ENCODE measurements at places on chromosomes 3 and 15.

DNA sequence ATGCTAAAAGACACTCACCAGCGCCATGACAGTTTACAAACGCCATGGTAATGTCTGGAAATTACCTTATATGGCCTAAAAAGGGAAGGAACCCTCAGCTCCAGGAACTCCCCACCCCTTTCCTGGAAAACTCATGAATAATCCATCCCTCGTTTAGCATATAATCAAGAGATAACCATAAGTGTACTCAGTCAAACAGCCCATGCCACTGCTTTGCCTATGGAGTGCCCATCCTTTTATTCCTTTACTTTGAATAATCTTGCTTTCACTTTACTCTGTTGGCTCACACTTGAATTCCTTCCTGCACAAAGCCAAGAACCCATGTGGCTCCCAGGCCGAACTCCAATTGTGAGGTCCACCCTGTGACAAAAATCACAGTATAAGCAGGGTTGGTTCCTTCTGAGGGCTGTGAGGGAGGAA, 19.1 kb upstream of the FSTL1 start:
- no peak for DNase-seq

DNA sequence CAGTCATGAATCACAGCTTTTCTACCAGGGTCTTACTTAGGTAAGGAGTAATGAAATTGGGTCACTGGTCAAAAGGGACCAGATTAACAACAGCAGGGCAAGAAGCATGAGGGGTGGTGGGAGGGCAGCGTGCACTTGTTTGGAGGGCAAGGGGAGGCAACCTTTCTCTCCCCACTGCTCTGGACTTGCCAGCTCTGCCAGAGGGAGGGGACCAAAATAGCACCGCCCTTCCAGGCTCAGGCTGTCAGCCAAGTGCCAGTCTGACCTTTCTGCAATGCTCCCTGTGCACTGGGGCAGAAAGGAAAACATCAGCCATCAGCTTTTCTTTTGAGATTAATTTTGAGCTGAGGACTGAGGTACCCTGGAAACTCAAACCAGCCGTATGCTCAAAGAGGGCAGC, 4.5 kb upstream of the ULK3 start:
- no peak for DNase-seq

DNA sequence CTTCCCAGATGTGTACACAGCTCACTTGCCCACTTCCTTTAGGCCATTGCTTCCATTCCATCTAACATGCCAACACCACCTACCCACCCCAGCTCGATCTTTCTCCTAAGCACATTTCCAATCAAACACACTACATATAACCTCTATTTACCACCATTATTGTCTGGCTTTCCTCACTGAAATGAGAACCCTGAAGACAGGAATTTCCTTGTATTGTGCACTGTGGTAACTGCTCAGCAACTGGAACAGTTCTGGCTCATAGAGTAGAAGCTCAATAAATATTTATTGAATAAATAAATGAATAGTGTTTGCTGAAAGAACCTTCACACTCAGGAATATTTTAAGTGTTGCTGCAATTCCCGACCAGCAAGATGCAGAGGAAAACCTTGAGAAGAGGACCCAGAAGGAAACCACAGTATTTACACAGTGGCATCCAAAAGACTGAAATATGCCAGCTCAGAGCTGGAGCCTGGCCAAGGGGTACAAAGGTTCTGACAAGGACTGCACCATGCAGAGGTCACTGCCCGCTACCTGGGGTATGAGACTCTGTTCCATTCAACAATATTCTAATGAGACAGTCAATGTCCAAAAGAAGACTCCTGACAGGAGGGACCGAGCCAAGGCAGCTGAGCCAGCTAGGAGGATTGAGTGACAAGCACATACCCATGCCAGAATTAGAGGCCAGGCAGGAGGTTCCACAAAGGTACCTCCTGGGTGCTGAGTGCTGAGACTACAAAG, 168.8 kb downstream of the NUP210 start:
- no peak for DNase-seq

DNA sequence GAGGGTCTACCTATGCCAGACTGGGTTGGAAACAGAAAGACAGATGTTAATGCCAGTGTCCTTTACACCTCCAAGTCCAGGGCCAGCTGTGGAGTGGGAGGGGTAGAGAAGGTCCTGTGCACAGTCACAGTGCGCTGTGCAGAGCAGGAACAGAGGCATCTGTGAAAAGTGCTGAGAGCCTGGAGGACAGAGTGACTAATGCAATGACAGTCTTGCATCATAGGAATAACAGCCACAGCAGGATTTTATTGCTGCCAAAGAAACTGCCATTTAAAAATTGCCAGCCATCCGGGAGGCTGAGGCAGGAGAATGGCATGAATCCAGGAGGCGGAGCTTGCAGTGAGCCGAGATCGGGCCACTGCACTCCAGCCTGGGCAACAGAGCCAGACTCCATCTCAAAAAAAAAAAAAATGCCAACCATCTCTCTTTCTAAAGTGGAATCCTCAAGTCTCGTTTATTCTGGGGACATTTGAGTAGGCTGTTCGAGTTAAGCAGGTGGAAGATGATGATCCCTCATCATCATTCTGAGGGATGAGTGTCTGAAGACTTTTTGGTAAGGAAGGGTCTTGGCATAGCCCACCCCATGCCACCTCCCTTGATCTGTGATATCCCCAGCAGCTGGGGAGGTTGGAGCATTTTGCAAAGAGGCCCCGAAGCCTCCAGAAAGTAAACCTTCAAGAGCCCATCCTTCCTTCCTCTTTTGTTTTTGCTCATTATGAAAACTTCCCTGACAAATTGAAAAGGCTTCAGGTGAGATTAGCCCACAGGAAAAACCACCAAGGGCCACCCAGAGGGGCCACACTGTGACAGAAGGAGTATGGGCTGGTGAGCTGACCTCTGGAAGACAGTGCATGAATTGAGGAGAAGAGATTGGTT, 7.7 kb downstream of the CCR2 start:
- DNase-seq, result no peak

- no peak for DNase-seq
Measured at GRCh38 chr15:44812029-44812517, 75.7 kb downstream of the TRIM69 start.

GRCh38 chr3:13121553-13122001, 48.3 kb upstream of the IQSEC1 start:
- DNase-seq, result no peak

- DNase-seq, result no peak
Measured at GRCh38 chr3:49279376-49279775, 2.3 kb upstream of the C3orf62 start.

DNA sequence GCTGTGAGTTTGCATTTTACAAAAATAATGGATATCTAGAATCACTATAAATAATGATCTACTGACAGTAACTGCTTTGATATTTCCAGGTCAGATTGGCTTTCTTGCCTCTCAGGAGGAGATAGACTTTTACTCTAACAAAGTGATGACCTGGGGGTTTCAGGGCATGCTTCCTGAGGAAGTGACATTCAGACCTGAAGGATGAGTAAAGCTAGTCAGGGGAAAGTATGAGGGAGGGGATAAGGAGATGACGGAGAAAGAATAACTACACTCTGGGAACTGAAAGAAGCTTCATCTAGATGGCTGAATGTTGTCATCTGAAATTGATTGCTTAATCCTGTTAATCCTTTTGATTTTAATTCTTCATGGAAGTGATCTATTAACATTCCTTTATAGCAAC, 32.2 kb downstream of the ARMC8 start:
- DNase-seq, result no peak

DNA sequence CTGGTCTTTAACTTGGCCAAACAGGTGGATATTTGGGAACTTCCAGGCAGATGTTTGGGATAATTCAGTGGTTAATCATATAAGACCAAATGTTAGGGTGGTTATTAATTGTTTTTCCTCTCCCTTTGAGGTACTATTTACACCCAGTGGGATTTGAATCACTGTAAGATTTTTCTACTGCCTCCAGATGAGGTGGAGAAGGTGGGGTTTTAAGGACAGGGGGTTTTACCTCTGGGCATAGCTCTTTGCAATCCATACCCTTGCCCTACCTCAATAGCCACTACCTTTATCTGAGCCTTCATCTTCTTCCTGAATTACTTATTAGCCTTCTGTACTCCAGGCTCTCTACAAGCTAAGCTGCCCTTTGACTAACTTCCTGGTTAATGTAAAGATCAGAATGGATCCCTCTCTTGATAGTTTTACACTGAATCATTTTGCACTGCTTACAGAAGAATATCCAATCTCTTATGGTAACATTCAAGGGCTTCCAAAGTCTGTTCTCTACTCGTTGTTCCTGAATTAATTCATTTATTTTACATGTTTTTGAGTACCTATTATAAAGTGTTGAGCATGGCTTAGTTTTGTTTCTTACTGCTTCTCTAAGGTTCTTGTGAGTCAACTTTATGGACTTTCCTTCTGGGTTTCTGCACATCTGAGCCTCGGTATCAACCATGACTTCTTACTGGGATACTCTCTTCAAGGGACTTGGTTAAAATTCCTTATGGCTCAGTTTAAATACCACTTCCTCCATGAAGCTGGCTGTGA, 331.2 kb upstream of the TBL1XR1 start:
- no peak for DNase-seq

GRCh38 chr15:86677278-86677677, 597.6 kb downstream of the AGBL1 start:
- no peak for DNase-seq

DNA sequence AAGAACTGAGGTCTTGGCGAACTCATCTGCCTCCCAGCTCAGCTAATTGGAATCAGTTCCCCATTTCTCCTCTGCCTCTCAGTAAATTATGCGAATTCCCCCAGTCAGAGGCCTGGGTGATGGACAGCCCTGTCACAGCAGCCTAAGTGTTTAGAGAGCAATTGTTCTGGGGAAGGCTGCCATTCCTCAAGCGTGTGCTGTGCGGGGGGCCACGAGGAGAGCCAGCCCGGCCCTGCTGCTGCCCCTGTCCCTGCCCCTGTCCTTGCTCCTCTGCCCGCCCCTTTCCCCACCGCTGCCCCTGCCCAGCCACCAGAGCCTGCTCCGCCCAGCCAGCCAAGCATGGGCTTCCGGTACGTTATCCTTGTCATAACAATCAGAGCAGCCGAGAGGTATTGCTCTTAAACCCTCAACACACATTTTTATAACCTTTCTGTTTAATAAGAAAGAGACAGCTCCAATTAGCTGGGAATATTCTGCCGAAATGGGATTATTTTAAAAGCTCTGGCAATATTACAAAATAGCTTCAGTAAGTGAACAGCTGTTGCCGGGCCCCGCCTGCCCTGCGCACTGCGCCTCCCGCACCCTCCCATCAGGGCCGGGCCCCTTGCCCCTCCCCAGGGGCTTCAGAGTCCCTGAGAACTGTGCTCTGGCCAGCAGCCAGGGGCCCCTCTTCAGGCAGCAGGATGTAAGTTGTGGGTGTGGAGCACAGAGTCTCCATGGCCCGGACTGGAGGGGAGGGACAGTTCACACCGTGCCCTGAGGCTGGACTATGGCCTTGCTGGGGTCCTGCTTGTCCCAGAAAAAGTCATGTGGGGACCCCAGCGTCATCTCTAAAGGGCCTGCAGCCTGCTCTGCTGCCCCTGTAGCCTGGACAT, 12.4 kb upstream of the CACNA2D2 start:
- no peak for DNase-seq

DNA sequence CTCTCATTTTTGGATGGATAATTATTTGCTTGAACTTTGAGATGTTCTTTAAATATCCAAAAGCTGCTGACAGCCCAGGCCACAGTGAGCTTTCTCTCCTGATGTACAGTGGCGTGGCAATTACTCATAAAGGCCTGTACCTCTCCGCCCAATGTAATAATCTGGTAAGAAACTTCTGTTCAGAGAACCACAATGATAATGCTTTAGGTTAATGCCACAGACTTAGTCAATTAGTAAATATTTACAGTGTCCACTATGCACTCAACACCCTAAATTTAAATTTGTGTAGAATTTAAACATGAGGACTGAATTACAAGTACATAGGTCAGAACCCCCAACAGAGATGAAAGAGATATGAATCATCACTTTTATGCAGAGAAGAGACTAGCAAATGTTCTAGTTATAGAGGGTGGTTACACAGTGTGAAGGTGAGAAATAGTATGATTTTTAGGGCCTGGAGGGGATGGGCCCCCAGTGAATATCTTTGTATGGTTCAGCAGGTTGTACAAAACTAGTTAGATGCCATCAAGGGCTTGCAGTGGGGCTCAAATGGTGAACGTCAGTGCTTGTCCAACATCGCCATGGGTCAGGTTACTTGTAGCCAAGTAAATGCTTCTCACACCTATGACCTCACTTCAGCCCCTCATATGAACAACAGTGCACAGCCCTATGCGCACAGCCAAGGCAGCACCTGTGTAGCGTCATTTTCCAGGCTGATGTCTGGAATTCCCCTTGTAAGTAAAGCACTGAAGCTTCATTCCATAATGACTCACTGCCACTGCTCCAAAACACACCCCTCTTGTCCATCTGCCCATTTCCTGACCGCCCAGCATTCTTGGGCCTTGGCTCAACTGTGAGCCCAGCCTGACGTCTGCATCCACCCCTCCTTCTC, 13.3 kb downstream of the ABHD2 start:
- no peak for DNase-seq

GRCh38 chr3:179603321-179603720, 1.1 kb downstream of the MRPL47 start:
- DNase-seq, result no peak

- DNase-seq, result no peak
Measured at GRCh38 chr15:82314769-82315518, 34.3 kb downstream of the GOLGA6L10 start.

DNA sequence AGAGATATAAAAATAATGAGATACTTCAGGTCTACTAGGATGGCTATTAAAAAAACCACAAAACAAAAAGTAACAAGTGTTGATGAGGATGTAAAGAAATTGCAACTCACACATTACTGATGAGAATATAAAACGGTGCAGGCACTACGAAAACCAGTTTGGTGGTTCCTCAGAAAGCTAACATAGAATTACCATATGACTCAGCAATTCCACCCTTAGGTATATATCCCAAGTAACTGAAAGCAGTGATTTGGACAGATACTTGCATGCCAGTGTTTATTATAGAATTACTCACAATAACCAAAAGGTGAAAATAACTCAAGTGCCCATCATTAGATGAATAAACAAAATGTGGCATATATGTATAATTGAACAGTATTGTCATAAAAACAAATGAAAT, 87.5 kb upstream of the MELTF start:
- no peak for DNase-seq

DNA sequence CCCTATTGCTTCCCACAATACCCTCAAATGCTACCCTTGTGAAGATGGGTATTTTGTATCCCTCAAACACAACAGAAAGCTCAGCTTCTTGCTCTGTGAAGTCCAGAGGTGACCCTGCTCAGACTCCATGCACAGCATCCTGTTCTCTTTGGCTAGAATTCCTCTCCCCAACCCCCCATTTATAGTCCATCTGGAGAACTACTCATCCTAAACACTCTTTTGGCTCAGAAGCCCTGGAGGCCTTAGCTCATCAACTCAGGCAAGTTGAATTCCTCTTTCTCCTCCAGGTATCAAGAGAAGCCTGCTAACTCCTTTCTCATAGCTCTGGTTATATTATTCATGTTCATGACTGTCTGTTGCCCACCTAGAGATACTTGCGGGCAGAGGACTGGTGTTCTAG, 18.3 kb upstream of the GASK1A start:
- no peak for DNase-seq

DNA sequence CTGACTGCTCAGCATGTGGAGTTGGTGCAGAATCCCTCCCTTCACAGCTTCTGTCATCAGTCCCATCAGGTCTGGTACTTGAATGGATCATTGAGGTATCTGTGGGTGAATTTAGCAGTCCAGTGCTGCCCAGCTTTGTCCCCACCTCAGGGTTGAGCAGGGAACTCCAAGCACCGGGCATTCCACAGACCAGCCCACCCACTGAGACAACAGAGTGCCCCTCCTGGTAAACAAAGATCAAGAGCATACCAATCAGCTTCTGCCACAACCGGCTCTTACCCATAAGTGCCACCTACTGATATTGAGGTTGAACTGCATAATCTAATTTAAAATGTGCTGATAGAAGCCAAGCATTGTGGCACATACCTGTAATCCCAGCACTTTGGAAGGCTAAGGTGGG, 57.1 kb upstream of the FXR1 start:
- DNase-seq, result no peak

Data from effector CD8-positive, alpha-beta T cell (primary cell).